ENCODE measurements at places on chromosomes 1 and 21.

GRCh38 chr1:78543941-78544643, 53.3 kb downstream of the PTGFR start:
- peak; percentile 37 for DNase-seq

DNA sequence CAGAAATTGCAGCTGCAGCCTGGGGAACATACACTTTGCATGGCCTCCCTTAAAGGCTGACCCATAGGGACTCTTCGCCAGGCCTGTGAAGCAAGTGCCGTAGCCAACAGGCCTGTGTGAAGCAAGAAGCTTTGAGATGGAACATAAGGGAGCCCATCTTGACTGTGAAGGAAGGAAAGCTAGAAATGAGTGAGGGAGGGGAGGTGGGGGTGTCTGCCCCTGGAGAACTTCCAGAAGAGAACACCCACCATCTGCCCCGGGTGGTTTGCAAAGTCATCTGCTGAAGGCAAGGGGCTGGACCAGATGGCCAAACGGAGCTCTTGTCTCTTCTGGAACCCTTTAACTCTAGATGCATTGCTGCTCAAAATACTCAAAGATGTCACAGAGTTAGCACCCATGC, 103.3 kb upstream of the GRIK3 start:
- no peak for DNase-seq

GRCh38 chr1:118556936-118557335, 371.9 kb upstream of the SPAG17 start:
- no peak for DNase-seq

- no peak for DNase-seq
Measured at GRCh38 chr1:93817819-93818569, 61.0 kb downstream of the DNTTIP2 start.

- DNase-seq = no peak
Measured at GRCh38 chr1:77876884-77877283, 11.5 kb upstream of the NEXN start.

GRCh38 chr1:228933753-228934152, 198.5 kb downstream of the RHOU start:
- no peak for DNase-seq

DNA sequence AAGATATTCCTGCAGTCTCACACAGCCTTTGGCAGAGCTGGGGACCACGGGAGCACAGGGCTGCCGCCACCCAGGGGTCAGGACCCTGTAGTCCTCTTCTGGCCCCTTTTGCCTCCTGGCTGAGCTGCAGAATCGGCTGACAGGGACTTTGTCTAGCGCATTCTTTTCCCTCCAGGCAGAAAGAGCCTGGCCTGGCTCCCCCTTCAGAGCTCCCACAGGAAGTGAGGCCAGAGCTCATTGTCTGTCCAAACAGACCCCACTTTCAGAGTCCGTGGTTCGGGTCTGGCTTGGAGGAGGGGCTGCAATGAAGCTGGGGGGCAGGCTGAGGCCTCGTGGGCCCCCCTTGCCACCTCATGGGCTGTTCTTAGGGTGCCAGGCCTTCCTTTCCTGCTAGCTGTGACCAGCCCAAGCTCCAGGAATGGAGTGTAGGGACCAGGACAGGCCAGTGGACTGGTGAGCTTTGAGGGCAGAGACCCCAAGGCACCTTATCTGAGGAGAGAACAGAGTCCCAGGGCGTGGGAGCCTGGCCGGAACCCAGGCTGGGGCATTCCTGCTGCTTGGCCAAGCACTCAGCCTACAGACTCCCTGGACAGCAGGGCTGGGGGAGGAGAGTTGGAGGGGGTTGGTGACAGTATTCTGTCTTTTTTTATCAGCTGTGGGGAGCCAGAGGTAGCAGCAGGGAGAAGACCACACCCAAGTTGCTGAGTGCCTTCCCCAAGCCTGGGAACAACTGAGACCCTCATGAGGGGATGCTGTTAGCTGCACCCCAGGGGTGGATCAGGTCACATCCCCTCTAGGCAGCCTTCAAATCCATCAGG, 4.7 kb downstream of the CELSR2 start:
- no peak for DNase-seq

DNA sequence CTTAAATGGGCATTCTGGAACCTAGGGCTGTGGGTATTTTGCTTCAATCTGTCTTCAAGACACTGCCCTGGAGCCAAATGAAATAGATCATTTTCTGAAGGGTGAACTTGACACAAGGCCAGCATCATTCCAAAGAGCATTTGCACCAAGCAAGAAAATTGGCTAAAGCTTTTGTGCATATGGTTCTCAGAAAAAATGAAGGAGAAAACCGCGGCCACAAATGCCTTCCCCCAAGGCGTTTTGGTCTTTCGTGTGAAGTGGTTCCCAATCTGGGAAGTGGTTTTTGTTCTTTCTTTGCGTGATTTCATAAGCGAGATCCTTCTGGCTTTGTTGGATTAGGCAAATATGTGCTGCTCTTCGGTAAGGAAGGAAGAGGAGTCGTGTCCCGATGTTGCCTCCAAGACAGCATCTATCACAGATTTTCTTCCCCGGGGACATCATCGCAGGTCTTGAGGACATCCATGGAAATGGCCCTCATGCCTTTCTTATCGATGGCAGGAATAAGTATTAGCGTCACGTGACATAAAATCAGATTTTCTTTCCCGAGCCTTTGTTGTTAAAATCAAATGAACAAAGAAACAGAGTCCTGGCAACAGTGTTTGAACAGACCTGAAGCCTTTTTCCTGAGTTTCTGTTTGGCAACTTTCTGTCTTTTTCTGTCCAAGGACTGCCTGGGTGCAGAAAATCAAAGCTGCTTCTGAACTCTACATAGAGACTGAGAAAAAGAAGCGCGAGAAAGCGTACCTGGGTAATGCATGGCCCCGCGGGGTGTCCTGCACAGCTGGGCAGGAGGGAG, 31.0 kb downstream of the ATP5PO start:
- no peak for DNase-seq

- DNase-seq = no peak
Measured at GRCh38 chr1:89761901-89762300, 58.9 kb upstream of the LRRC8D start.

GRCh38 chr1:187987236-187987776, 1158.6 kb downstream of the PLA2G4A start:
- DNase-seq = no peak

DNA sequence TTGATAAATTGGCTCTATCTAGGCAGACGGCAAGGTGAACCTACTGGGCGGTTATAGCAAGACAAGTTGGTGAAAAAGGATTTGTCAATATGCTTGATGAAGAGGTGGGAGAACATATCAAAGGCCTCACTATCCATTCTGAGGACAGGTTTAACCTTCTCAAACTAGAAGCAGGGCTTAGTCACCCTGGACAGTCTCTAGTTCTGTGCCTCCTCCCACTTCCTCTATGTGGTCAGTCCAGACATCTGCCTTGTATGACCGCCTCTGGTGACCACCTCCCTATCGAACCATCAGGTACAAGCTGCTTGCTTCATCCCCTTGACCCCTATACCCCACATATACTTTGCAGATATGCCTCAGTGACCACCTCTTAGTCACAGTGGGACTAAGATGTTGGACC, 2.3 kb upstream of the SCYL3 start:
- DNase-seq = no peak

GRCh38 chr1:197776351-197777105, 1.2 kb upstream of the DENND1B start:
- no peak for DNase-seq

DNA sequence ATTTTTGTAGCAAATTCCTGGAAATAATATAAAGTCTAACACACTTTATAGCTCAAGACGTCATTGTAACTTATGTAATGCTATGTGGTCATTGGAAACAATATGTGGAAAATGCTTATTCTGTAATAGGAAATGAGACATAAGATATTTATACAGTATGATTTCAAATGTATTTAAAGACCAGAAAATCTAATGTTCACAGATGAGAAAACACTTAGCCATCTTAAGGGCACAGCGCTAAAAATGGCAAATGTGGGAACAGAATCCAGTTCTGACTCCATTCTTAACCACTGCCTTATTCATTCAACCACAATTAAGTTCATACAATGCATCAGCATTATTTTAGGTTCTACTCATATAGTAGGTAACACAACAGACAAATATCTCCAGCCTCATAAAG, 12.5 kb downstream of the CSDE1 start:
- no peak for DNase-seq

- DNase-seq = no peak
Measured at GRCh38 chr1:232894436-232894835, 56.0 kb upstream of the NTPCR start.

- no peak for DNase-seq
Measured at GRCh38 chr1:150841626-150842025, 33.6 kb upstream of the CTSK start.

DNA sequence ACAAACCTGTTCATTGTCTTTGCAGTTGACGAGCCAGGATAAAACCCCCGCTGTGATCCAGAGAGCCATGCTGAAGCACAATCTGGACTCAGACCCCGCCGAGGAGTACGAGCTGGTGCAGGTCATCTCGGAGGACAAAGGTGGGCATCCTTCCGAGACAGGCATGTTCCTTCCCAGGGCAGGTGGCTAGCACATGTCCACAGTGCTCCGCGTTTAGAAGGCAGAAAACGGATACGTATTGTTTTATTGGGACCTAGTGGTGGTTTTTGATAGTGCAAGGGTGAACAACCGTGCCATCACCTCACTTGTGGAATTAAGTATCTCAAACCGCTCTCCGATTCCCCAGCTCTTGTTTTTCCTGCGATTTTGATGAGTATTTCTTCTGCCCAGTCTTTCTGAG, 115.3 kb downstream of the COLGALT2 start:
- DNase-seq = no peak

- DNase-seq = peak; percentile 63
Measured at GRCh38 chr1:960363-961131, at the start of gene KLHL17. KLHL17 (plus strand) TSS chr1:960584; CDS start chr1:960694, 110 bp downstream.

DNA sequence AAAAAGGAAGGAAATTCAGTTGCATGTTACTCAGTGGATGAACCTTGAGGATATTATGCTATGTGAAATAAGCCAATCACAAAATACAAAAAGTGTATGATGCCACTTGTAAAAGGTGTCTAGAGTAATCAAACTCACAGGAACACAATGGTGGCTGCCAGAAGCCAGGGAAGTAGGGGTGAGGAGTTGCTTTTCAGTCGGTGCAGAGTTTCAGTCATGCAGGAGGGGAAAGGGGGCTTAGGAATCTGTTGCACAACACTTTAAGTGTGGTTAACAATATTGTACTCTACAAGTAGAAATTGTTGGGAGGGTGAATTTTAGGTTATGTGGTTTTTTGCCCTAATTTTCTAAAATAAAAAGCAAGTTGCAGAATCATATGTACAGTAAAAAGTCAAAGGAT, 184.2 kb upstream of the RAB4A start:
- DNase-seq = no peak

- DNase-seq = no peak
Measured at GRCh38 chr1:9649769-9650168, 1.8 kb upstream of the PIK3CD start.

Measured in NCI-H345 (cell line).